Stimulated activated CD4-positive, alpha-beta T cell treated with anti-CD3 and anti-CD28 coated beads, Interleukin-2, amount 100 ng/mL, for 24 hours (primary cell): ENCODE measurements at places on chromosomes 1 and 21.
A peak's percentile ranks its signal among the peaks of the same experiment; 100 is the strongest.

DNA sequence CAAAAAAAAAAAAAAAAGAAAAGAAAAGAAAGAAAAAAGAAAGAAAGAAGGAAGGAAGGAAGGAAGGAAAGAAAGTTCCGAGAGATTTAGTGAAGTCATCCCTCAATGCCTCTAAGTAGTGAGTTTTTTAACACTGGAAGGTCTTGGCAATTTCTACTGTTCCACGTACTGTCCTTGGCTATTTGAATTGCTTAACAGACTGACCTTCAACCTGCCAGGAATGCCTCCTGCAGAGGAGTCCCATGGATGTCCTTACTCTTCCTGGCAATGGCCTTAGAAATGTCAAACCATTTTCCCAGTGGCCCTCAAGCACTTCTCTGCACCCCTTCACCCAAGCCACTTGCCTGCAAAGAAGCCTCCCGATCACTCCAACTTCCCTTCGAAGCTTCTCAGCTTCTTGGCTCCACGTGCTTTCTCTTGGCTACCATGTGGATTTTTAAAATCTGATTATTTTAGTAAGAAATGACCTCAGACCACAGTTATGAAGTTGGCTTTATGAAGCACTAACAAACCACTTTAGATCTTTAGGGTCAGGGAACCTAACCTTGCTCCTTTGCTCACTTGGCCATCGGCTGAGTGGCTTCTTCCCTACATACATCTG is 43.7 kb upstream of the ABCG1 start:
- peak; percentile 11 for DNase-seq

GRCh38 chr1:99110140-99111041 is 105.7 kb upstream of the PLPPR5 start:
- no peak for DNase-seq

GRCh38 chr1:66374148-66374547 is 159.8 kb upstream of the SGIP1 start:
- DNase-seq = no peak

DNA sequence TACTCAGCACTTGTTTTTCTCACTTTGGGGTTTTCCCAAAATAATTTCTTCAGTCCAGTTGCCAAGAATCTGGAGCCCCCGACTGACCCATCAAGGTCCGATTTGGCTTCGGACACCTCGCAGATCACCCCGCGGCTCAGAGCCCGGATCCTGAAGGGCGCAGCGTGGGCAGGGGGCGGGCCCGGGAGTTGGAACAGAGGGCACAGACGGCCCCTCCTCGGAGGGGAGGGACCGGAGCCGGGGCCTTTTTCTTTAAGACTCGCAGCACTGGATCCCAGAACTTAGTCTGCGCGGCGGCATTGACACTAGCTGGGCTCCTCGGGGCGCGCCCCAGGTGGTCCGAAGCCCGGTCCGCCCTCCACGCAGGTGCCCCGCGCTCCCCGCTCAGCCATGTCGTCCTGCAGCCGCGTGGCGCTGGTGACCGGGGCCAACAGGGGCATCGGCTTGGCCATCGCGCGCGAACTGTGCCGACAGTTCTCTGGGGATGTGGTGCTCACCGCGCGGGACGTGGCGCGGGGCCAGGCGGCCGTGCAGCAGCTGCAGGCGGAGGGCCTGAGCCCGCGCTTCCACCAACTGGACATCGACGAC is at the start of gene CBR3:
Gene CBR3 (plus strand): TSS at position 277 of the 588 bp plus-strand sequence. CDS start 114 bp downstream, at position 391.
- peak; percentile 75 for DNase-seq

GRCh38 chr1:46152016-46152415 is 19.6 kb upstream of the PIK3R3 start:
- no peak for DNase-seq

DNA sequence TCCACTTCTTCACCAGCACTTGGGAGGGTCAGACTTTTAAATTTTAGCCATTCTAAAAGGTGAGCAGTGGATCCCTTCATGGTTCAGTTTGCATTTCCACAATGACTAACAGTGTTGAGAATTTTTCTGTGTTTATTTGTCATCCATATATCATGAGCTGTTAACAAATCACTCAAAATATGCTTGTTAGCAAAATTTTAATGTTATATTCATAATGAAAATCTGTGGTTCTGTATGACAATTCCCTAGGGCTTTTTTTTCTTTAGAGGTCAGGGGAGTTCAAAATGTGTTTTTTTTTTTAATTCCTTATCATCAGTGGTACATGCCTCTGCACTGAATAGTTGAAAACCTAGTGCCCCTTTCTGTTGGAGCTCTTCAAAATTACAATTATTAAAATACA is 682.2 kb upstream of the ADGRL2 start:
- DNase-seq = no peak
